ENCODE measurements at places on chromosomes 13 and 19.

DNA sequence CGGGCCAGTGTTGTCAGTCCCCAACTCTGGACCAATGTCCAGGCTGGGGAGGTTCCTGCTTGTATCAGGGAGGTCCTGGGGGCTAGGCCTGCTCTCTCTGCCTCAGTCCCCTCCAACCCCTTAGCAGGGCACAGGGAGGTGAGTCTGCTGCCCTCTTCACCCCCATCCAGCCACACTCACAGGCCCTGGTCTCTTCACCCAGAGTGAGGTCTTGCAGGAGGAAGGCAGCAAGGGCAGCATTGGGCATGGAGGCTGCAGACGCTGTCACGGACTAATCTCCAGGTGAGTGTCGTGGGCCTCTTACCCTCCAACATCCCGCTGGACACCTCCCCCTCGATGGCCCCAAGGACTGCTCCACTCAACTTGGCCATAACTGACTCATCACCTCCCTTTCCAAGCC is 11.9 kb upstream of the SIGLEC11 start:
- no peak for DNase-seq

DNA sequence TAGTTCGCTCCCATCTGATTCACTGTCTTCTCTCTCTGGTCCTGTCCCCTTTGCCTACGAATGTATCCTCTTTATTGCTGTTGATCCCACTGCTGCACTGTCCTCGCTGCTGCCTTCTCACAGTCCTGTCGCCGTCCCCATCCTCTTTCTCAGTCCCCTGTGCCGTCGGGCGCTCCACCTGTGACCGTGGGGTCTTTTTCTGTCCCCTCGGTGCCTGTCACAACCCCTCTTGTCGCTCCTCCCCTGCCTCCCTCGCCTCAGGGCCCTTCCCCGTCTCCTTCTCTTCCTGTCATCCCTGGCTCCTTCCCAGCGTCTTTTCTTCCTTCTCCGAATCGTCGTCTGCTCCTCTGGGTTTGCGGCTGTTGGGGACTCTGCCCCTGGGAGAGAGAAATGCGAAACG is 32.3 kb downstream of the SYT3 start:
- DNase-seq: no peak

DNA sequence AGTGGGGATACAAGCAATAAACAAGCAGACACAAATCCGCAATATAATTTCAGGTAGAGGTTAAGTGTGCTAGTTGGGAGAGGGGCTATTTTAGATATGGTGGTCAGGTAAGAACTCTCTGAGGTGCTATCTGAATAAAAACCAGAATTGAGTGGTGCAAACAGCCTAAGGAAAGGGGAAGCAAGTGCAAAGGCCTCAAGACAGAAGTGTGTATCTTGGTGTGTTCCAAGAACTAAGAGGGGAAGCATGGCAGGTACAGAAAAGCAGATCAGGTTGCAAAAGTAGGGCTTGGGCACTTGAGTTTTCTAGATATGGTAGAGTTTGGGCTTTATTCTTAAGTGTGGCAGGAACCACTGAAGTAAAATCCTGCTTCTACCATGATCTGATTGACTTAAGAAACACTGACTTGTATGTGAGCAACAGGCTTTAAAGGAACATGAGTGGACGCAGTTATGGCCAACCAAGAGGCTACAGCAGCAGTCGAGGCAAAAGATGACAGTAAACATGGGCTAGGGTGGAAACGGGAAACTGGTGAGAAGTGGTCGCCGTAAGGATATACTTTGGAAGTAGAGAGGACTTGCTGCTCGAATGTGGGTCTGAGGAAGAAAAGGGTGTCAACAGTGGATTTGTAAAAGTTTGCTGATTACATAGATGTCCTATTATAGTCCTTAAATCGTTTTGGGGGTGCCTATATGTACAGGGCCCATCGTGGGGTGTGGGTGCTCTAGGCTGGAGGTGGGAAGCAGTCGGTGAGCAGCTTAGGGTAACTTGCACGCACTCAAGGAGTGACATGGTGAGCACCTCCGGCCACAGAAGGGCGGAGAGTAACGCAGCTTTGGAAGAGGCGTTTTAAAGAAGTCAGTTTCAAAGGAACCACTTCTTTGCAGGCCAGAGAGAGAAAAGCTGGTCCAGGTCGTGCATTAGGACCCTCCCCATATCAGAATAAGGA is 677 bp downstream of the TGDS start:
- no peak for DNase-seq

DNA sequence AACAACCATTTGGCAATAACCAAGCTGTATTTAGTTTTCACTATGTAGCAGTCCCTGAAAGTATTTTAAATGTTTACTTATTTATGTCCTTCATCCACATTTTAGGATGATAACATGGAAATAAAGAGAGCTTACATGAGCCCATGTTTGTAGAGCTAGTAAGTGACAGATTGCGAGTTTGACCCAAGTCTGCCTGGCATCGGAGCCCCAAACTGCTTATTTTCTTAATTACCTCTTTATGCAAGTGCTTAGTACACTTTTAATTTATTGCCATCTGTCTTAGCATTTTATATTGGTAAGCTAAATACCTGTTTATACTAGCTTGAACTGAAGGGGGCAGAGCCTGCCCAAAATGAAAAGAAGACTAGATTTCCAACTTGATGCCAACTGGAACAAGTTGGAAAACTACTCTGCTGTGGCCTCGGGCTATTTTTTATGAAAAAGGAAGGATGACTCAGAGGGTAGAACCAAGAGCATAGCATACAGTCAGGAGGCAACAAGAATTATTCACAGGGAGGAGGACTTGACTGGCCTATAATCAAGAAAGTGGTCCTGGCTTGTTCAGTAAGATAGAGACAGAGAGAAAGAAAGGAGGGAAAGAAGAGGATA is 150.2 kb downstream of the NDFIP2 start:
- no peak for DNase-seq

- DNase-seq: no peak
These were observed 86.1 kb downstream of the EDNRB start for GRCh38 chr13:77832339-77833100.

DNA sequence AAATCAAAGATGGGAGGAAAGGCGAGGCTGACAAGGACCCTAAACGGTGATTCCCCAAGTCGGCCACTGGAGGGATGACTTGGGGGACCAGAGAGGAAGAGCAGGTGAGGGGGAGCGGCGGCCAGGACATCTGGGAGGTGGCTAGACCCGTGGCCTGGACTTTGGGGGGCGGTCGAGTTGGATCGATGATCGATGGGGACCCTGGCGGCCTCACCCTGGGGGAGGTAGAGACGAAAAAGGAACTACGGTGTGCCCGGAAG is 7.7 kb upstream of the CIRBP start:
- no peak for DNase-seq

DNA sequence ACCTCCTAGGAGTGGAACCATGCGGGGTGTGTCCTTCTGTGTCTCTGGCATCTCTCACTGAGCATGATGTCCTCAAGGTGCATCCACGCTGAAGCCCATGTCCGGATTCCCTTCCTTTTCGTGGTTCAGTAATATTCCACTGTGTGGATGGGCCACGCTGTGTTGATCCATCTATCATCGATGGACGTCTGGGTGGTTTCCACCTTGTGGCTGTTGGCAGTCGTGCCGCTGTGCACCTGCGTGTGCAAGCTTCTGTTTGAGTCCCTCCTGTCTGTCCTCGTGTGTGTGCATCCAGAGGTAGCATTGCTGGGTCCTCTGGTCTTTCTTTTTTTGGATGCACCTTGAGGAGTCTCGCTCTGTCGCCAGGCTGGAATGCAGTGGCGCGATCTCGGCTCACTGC is 11.2 kb upstream of the GNA15 start:
- DNase-seq: no peak

DNA sequence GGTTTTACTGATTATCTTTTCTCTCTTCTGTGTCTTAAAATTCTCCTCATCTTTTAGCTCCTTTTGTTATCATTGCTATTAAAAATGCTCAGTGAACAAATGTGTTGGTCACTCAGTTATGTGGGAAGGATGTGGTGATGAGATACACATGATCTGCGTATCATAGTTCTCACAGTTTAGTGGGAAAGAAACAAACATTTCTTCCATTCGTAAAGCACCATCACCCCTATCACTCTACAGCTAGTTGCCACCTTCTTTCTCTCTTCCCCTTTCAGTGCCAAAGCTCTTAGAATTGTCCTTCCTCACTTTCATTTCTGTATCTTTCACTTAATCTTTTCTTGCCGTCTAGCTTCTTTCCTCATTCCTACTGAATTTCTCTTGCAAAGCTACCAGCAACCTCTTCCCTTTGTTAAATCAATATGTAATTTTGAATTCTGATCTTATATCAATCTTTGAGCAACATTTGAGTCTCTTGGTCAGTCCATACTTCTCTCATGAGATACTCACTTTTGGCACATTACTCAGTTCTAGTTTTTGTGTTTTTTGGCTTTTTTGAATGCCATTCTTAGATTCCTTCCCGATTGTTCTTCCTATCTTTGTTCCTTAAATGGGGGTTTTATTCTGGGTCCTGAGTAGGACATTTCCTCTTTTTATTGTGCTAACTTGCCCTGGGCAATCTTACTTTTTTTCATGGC is 122.3 kb downstream of the PCCA start:
- no peak for DNase-seq

- no peak for DNase-seq
These were observed 38.3 kb downstream of the AP1M1 start for GRCh38 chr19:16235811-16236652.

- no peak for DNase-seq
These were observed at the start of gene ZNF177 for GRCh38 chr19:9362905-9363304. Gene ZNF177, plus strand, starts transcription at chr19:9363013. Its CDS starts 15,299 bp downstream, at chr19:9378312.

DNA sequence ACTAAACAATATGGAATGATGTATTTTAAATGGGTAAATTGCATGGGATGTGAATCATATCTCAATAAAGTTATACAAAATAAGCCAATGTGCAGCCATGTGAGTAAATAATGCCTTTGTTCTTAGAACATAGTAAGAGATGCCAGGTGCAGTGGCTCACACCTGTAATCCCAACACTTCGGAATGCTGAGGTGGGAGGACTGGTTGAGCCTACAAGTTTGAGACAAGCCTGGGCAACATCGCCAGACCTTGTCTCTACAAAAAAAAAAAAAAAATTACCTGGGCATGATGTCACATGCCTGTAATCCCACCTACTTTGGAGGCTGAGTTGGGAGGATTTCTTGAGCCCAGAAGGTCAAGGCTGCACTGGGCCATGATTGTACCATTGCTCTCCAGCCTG is 230.7 kb downstream of the RFC3 start:
- no peak for DNase-seq

- no peak for DNase-seq
These were observed 68.6 kb downstream of the DPF1 start for GRCh38 chr19:38155453-38155852.

- DNase-seq: no peak
These were observed 2.9 kb downstream of the LAMP1 start for GRCh38 chr13:113299951-113300350.

DNA sequence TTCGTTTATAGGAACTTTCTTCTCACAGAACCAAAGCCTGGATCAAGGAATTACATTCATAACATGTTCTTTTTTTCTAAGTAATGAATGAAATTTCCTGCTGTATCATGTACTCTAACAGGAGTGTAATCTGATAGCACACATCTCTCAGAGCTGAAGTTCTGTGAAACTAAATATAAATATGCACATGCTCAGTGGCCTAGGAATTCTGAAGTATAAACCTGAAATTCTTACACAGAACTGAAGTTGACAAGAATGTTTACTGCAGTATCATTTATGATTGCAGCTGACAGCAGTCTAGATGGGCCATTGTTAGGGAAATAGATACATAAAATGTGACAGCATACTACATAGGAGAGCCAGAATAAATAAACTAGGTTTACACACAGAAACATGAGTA is 54.5 kb downstream of the USP12 start:
- no peak for DNase-seq

DNA sequence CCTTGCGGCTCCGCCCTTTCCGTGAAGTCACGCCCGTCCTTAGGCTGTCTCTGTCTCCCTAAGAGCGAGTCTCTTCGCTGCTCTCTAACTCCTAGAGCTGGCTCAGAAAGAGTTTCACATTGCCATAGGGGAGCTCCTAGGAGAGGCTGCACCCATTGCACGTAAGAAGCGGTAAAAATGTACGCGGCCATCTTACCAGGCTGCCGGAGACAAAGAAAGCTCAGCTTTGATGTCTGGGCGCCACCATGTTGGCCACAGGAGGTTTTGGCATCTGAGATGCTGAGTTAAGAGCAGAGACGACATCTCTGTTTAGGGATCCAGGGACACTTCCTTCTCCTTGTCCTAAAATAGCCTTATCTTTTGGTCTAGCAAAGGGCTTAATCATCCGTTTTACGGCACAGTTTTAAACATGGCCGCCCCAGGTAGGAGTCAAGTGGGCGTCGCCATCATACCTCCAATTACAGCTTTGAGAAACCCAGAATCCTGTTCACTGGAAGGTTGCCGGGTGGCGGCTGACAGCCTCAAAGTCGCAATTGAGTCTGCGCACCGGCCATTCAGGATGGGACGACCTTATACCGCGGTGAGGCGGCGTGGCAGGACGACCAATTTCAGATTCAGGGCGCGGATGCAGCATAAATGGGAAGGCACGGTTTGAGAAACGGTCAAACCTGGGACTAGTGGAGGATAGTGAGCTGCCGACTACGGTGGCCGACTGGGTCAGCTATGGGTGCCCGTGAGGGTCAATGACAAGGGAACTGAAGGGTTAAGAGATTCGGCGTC is at the start of gene ZNF793:
TSS of gene ZNF793 (plus strand) at position 553 of the 780 bp plus-strand sequence. CDS start 16,501 bp downstream, outside the sequence.
- DNase-seq: peak; percentile 36

DNA sequence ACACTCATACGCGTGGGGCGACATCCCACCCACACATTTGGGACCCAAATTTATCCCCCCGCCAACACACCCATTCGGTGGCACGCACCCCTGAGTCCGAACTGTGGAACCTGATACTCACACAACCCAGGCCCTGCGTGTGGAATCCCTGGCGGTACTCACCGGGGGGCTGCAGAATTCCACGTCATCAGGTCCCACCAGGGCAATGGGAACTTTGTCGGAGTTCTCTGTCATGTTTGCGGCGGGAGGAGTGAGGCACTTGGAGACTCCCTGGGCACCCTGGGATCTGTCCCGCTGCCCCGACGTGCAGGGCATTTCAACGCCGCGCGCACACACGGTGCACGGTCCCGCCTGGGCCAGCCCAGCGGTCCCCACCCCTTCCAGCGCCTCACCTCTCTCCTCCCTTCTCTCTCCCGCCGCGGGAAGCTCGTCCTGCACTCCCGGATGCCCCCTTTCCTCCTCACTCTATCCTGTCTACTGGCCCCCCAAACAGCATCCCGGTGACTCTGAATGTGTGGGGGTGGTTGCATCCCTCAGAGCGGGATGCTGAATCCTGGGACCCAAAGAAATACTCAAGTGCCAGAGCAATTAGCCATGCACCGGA is at the start of gene CNMD:
TSS of gene CNMD (minus strand) at position 353 of the 604 bp plus-strand sequence. CDS start at position 234, 119 bp downstream.
- no peak for DNase-seq

GRCh38 chr13:102598061-102598460 is 1.3 kb downstream of the TPP2 start:
- DNase-seq: no peak

Data from stimulated activated CD8-positive, alpha-beta memory T cell treated with anti-CD3 and anti-CD28 coated beads, Interleukin-7, amount 100 ng/mL, for 48 hours (primary cell).